ENCODE measurements at places on chromosomes 13 and 19.

GRCh38 chr13:60613080-60613479 is 216.1 kb downstream of the TDRD3 start:
- no peak for DNase-seq

- DNase-seq = no peak
These were observed 23.6 kb downstream of the DCAF15 start for GRCh38 chr19:13975870-13976269.

DNA sequence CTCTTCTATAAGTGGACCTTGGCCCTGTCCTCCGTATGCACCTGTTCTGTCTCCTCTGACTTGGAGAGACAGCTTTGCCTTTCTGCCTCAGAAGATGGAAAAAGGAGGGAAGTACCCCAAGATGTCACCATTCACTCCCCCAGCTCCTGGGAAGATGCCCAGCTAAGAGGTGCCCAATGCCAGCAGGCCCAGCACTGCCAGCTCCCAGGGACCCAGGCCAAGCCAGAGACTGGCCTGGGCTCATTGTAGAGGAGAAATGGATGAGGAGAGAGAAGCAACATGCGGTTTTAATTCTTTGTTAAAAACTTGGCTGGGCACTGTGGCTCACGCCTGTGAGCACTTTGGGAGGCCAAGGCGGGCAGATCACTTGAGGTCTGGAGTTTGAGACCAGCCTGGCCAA is 111.5 kb upstream of the ZNF507 start:
- no peak for DNase-seq

- no peak for DNase-seq
These were observed 18.1 kb downstream of the TSC22D1 start for GRCh38 chr13:44557986-44558385.

DNA sequence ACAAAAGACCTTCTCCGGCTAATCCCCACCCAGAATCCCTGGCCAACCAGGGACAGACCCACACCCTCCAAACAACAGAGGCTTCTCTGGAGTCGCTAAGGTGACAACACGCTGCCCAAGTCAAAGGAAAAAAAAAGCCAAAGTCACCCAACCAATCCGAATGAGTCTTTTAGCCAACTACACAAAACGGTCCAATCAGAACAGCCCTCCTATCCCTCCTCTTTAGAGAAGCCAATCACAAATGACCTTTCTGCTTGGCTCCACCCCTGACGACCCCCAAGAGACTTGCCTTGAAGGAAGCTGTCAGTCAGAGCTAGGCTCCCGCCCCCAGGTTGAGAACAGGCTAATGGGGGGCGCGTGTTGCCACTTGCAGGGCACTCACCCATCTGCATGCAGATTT is 6.6 kb upstream of the FBXW9 start:
- no peak for DNase-seq

GRCh38 chr19:47228168-47228936 is 2.6 kb downstream of the BBC3 start:
- no peak for DNase-seq

- DNase-seq = no peak
These were observed 56.4 kb upstream of the STARD13 start for GRCh38 chr13:33341861-33342452.

DNA sequence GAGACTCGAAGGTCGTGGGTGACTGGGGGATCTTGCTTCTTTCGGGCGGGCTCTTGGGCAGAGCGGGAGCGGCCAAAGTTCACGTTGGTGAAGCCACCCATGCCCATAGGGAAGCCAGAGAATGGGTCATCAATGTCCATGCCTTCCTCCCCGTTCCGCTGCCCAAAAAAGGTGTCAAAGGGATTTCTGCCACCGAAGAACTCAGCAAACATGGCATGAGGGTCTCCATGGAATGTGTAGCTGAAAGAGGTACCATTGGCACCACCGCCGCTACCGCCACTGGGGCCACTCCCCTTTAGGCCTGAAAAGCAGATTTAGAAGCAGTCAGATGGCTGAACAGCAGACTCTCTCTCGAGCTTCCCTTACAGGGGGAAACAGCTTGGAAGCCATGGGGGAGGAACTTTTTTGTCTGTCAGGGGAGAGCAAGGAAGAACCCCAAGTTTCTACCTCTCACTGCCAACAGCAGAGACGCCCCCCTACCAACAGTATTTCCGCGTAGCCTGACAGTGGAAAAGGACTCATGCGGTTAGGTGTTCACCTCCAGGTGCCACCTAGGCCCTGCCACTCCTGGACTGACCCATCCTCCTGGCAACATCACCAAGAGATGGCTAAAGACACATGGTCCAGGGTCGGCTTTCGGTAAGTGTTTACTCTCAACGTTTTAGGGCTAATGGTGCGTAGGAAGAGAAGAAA is 1.3 kb downstream of the DNAJB1 start:
- DNase-seq = no peak

DNA sequence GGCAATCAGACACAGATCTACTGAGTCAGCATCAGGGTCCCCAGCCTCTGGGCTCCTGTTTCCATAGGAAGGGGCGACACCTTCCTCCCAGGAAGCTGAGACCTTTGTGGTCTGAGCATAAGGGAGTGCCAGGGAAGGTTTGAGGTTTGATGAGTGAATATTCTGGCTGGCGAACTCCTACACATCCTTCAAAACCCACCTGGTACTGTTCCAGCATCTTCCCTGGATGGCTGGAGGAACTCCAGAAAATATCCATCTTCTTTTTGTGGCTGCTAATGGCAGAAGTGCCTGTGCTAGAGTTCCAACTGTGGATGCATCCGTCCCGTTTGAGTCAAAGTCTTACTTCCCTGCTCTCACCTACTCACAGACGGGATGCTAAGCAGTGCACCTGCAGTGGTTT is 9.2 kb downstream of the INSL3 start:
- DNase-seq = no peak

DNA sequence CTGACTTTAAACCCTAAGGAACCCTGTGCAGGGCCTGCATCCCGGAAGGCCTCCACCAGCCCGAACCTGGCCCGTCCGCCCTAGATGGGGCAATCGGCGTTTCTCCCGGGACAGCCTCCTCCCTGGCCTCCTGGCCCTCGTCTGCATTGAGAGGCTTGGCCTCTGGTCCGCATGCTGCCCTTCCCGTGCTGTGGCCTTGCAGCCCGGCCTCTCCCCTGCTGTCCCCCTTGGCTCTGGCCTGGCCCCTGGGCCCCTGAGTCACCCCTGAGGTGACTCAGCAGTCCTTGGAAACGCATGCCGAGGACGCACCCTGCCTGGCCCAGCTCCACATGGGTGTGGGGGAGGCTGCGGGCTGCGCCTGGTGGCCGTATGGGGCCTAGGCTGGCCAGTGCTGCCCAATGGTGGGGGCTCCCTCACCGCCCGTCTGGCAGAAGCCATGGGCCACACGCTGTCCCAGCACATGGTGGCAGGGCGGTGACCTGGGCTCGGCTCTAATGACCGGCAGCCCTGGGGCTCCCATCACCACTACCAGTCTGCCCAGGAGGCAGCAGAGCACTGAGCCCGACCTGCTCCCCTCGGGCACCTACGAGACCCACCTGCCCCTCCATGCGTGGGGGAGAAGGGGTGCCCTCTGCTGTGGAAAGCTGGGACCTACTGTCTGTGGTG is 25.7 kb downstream of the SH3GL1 start:
- no peak for DNase-seq

- DNase-seq = no peak
These were observed 9.0 kb upstream of the ACSBG2 start for GRCh38 chr19:6126335-6126974.

GRCh38 chr19:49986354-49986753 is 25.4 kb upstream of the SIGLEC11 start:
- DNase-seq = no peak

GRCh38 chr19:49738268-49738667 is 24.8 kb downstream of the TSKS start:
- DNase-seq = no peak

DNA sequence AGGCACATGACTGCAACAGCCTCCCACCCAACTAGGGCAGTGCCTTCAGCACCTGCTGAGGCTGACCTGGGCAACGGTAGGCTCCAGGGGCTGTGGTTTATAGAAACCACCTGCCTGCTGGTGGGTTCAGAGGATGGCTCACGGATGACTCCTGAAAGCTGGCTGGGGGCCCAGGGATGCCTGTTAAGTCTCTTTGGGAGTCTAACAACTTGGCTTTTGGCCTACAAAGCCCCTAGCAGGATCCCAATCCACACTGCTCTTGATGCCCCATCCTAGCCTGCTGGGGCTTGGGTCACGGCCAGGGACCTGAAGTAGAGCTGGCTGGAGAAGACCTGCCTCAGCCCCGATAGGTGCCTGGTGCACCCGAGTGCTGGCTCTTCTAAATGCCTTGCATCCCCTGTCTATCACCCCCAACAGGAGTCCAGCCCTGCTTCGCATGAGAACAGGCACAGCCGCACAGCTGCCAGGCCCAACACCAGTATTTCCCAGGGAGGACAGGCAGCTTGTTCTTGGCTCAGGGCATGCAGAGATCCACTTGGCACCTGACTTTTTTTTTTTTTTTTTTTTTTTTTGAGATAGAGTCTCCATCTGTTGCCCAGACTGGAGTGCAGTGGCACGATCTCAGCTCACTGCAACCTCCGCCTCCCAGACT is 9.1 kb upstream of the EPHX3 start:
- DNase-seq = no peak

- no peak for DNase-seq
These were observed 4.5 kb downstream of the AMER2 start for GRCh38 chr13:25167382-25168174.

GRCh38 chr13:60230593-60230992 is 66.9 kb upstream of the DIAPH3 start:
- DNase-seq = no peak

- no peak for DNase-seq
These were observed 21.2 kb downstream of the DNMT1 start for GRCh38 chr19:10173527-10173926.

DNA sequence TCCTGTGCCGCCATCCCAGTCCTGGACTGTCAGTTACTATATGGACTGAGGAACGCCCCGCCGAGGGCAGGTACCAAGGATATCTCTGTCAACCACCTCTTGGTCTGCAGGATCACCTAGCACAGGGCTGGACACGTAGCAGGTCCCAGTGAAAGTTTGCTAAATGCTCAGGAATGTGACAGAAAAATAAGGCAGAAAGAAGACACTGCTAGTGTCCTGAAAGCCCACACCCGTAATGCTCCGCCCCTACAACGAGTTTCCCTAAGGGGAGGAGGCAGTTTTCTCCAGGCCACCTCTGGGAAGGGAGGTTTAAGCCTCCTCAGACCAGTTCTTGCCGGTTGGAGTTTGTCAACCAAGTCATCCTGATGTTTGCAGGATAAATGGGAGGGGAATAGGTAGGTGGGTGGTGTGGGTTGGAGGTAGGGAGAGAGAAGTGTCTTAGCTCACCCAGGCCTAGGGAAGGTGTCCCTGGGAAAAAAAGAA is 1.7 kb upstream of the SERTAD3 start:
- no peak for DNase-seq

DNA sequence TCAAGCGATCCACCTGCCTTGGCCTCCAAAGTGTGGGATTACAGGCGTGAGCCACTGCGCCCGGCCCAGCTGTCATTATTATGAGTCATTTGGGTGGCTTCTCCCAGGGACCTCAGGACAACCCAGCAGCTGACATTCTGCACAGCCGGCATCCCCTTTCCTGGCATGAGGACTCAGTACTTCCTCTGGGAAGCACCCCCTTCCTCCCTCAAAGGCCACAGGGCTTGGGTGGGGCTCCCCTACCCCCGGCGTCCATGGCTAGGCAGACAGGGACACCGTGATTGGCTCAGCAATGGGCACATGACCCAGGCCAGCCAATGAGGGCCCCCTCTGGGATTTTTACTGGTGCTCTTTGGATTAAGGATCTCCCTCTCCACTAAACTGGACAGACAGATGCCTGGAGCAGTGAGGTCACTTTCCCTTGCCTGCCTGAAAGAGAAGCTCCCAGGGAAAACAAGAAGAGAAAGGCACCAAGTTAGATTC is 6.0 kb downstream of the KANK2 start:
- DNase-seq = no peak

- DNase-seq = no peak
These were observed 107.8 kb upstream of the ATXN8OS start for GRCh38 chr13:69999875-70000274.

- no peak for DNase-seq
These were observed 2127.1 kb upstream of the PCDH20 start for GRCh38 chr13:63542770-63543169.

DNA sequence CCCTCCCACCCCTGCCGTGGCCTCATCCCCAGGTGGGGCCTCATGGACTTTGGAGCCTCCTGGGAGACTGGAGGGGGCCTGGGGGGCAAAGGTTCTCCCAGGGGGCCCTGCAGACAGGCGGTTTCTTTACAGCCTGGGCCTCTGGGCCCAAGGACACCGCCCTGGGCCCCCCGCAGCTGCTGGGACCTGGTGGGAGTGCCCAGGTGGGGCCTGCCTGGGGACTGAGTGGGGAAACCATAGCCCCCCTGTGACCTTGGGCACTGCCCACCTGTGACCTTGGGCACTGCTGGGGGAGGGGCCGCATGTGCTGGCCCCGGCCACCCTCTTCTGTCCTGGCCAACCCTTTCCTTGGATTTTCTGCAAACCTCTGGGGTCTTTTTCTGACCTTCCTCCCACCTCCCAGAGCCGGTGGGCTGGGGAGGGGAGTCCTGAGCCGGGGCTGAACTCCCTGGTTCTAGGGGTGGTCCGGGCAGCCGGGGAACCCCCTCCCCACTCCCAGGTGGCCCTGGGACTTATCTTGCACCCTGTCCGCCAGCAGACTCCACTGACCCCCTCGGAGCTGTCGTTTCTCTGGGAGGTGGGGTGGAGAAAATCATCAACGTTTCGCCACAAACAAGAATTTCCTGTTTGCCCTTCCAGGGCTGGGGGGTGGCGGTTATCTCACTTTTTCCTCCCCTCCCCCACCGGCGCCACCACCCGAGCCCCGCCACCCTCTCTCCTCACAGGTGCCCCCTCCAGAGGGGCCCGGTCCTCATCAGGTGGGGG is 27.0 kb downstream of the ARID3A start:
- DNase-seq = no peak

DNA sequence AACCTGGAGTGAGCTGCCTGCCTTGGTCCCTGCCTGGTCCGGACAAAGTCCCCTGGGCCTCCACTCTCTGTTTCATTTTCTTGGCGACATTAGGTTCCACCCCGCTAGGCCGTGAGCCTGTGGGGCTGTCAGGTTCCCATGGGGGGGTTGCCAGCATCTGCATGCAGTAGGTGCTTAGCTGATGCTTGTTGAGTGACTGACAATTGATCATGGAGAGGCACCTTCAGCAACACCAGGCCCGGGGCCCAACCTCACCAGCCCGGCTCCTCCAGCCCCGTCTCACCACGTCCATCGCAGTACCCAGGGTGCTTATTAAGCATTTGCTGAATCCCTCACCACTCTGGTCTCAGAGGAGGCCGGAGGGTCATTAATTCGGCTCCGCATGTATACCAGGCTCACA is 13.4 kb downstream of the MISP start:
- DNase-seq = no peak
